ENCODE measurements at places on chromosomes 4 and X.

DNA sequence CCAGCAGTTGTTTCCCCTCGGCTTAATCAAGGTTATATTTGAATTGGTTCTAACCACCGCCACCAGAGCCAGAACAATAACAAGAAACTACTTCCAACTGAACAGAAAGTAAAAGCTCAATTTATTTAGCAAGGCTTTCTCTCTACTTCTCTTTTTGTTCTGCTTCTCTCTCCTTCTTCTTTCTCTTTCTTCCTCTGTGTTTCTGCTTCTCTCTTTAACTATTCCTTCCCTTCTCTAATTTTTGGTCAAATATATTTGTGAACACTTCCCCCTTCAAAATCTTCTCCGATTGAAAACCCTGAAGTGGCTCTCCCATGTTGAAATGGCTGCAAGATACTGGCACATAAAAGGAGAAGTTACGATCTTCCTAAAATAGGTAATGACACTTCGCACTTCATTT, 1195.9 kb upstream of the PRKX start:
- no peak for DNase-seq

- DNase-seq = no peak
Observed at GRCh38 chr4:89303814-89304388, 3.7 kb downstream of the GPRIN3 start.

DNA sequence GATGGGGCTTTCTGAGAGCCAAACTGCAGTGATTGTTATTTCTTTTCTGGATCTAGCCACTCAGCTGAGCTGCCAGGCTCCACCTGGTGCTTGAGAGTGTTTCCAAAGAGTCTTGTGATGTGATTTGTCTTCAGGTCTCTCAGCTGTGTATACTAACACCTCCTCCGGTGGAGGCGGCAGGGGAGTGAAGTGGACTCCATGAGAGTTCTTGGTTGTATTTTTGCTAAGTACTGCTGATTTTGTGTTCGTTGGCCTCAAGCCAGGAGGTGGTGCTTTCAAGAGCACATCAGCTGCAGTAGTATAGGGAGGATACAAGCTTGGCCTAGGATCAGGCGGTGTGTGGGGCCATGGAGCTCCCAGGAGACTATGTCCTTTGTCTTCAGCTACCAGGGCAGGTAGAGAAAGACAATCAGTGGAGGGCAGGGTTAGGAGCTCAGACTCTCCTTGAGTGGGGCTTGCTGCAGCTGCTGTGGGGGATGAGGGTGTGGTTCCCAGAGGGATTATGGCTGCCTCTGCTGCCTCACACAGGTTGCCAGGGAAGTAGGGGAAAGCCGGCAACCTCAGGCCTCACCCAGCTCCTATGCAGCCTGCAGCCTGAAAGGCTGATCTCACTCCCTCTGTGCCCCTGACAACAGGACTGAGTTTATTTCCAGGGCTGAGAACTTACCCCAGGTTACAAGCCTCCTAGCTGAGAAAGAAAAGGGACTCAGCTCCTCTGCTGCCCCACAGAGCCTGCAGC, 62.4 kb downstream of the NPFFR2 start:
- DNase-seq = no peak

DNA sequence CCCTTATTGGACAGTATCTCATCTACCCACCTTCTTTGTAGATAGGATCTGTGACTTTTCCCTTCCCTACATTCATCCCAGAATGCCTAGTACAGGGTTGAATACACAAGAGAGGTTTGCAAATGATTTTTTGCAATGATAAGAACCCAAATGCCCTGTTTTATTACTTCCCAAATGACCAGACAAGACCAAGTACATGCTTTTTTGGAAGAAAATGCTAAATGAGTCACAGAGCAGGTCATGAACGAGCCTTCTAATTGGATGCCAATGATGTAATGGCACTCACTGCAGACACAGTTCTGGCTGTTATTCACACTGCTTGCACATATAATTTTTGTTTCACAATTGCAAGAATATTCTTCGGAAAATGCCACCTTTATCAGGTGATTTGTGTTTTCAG, 17.8 kb upstream of the GABRQ start:
- DNase-seq = no peak

- DNase-seq = no peak
Observed at GRCh38 chr4:170423137-170423536, 333.4 kb upstream of the AADAT start.

DNA sequence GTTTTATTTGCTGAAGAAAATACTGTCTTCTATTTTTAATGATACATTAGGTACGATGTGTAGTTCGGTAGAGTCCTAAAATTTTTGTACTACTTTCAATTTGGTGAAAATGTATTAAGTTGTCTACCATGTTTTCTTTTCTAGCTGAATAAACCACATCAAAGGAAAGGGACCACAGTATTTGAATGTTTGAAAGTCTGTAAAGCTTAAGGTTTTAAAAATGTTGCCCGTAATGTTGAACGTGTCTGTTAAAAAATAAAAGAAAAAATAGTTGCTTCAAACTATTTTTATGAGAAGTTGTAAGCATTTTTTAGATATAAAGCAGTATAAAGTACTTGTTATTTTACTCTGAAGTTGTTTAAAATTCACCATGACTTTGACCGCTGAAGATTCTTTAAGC, 3.2 kb downstream of the CDKN2AIP start:
- no peak for DNase-seq

DNA sequence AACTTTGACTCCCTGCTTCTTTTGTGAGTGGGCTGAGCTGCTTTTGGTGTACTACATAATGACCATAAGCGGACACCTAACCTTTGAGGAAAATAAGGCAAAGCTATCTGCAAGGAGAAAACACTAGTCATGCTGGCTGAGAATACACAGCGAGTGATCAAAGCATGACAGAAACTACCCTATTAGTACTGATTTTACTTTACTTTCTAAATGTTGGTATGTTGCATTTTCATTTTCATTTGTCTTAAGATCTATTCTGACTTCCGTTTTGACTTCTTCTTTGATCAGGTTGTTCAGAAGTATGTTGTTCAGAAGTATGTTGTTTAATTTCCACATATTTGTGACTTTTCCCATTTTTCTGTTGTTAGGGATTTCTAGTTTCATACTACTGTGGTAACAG, 361.1 kb downstream of the TRAM1L1 start:
- no peak for DNase-seq

DNA sequence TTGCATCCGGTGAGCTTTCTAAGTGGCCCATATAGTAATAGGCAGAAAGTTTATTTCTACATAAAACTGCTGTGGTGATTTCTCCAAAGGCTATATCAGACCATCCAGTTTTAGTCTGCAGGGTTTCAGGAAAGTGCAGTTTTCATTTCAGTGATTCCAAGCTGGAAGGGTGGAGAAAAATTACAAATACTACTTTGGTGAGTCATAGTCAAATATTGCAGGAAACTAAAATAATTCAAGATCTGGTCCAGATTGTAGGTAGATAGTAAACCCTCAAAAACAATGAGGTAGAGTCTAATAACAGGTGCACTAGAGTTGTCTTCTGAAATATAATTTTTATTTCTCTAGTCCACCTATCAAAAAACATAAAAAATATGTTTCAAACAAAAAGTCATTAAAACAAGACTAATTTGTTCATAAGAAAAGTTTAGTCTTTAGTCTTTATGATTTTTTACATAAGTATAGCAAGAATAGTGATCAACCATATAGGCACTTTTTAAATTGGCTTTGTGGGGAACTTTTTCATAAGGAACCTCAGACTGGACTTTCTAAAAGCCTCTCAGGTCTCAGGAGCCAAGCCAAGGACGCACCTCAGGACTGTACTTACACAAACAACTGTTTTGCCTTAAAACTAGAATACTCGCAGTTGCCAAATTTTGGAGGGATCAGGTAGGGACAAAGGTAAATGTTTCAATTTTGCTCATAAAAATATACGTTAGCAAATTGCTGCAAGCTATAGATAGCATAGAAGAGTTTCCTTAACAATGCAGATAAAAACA, 101.8 kb upstream of the TLR3 start:
- no peak for DNase-seq

GRCh38 chrX:65574356-65574755, 39.8 kb upstream of the LAS1L start:
- no peak for DNase-seq

DNA sequence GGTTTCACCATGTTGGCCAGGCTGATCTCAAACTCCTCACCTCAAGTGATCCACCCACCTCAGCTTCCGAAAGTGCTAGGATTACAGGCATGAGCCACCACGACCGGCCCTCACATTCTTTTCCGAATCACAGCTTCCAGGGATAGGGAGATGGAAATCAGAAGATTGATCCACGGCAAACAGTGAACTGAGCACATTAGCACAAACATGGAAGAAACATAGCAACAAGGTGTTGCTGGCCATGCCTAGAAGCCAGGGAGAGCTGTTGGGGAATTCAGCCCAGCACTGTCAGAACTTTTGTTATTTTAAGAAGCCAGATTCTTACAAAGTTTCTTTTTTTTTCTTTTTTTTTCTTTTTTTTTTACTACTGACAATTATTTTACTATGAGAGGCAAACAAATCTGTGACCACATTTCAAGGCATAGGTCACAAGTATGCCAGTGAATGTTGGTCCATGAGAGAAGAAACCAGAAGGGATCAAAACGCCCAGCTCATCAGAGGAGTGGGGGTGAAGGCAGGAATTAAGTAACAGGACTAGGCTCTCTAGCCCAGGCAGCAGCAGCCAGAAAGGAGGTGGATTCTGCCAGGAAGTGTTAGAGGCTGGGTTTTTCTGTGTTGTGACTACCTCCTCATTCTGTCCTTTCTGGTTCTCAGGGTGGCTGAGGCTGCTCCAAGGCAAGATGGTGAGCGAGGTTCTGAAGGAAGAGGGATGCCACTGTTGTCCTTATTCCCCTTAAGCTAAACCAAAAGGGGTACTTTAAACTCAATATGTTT, 44.1 kb downstream of the TEC start:
- DNase-seq = no peak

DNA sequence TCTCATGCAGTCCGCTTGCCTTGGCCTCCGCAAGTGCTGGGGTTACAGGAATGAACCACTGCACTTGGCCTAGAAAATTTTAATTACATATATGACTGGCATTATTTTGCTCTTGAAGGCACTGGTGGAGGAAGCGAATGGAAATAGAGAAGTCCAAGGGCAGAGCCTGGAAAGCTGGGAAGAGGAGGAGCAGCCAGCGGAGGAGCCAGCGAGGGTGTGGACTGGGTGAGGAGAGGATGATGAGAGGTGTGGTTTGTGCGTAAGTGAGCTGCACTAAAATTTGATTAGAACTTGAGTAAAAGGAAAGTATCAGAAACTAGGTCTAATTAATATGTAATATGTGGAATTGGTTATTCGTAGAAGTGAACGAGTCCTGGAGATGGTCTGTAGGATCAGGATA, 13.3 kb downstream of the KIAA0232 start:
- no peak for DNase-seq

GRCh38 chr4:3288571-3289094, 4.2 kb upstream of the RGS12 start:
- no peak for DNase-seq

- no peak for DNase-seq
Observed at GRCh38 chrX:78384486-78384885, 57.1 kb upstream of the CYSLTR1 start.

DNA sequence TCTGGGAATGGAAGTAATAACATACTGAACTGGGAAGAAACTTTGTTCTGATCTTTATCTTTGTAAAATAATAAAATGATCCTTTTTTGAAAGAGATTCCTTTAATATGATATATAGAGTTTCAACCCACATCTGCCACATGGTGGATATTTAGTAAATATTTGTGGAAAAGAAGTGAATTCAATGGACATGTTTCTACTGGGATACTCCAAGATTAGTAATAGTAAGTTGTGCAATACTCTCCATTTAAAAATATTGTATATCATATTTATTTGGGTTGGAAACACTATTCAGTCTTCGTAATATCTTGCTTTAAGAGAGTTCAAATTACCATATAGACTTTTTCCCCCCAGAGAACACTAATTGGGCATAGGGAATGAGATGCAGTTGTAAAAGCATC, 17.8 kb upstream of the ARSJ start:
- DNase-seq = no peak

- DNase-seq = no peak
Observed at GRCh38 chr4:186294160-186294559, 28.2 kb downstream of the F11 start.

Measured in H54 (cell line).